ENCODE measurements at places on chromosomes 13 and 19. TPM values are rescaled to one million over a fixed set of nuclear protein-coding genes. Genes with fewer than 3 reads are reported as not detected.

Gene SIAH3
- total RNA-seq, result not detected

Gene ZNF121
- 77.6 TPM for total RNA-seq

Gene ZNF730
- 5.8 TPM for total RNA-seq

Gene GPR12
- total RNA-seq, result not detected

Gene CYP2B6
- not detected for total RNA-seq

Gene NXNL1
- not detected for total RNA-seq

Gene PDE4C
- total RNA-seq, result not detected

Gene SYNE4
- total RNA-seq, result 1.2 TPM

Gene APOC4
- not detected for total RNA-seq

Gene ATP4A
- total RNA-seq, result 0.40 TPM

Gene ATP8B3
- 6.0 TPM for total RNA-seq

Gene PLK5
- not detected for total RNA-seq

Gene FCHO1
- 16.6 TPM for total RNA-seq

Gene MYO16
- 0.15 TPM for total RNA-seq

Gene PALM3
- total RNA-seq, result not detected

Gene CEACAM6
- total RNA-seq, result not detected

Gene ZNF221
- not detected for total RNA-seq

Gene NTF4
- not detected for total RNA-seq

Gene SH2D3A
- total RNA-seq, result 3.3 TPM

Gene VAV1
- 46.0 TPM for total RNA-seq

Gene ZNF160
- total RNA-seq, result 122 TPM

Gene ARMC6
- total RNA-seq, result 25.1 TPM

Gene PEAK3
- not detected for total RNA-seq

Gene SPRED3
- total RNA-seq, result 0.11 TPM

Gene PPM1N
- total RNA-seq, result 0.71 TPM

Gene SPACA4
- not detected for total RNA-seq

Gene FUT6
- total RNA-seq, result not detected

Gene KCTD15
- not detected for total RNA-seq

Gene ACOD1
- not detected for total RNA-seq

Gene CCDC70
- not detected for total RNA-seq

Gene ZNF443
- 2.3 TPM for total RNA-seq

Gene SIGLEC8
- total RNA-seq, result not detected

Gene DCLK1
- not detected for total RNA-seq

Gene RASAL3
- 27.1 TPM for total RNA-seq

Gene TNFSF11
- not detected for total RNA-seq

Gene CRB3
- not detected for total RNA-seq

Gene C1QTNF9B
- not detected for total RNA-seq

Gene BRME1
- not detected for total RNA-seq

Gene GRIK5
- total RNA-seq, result 1.4 TPM

Gene RNF225
- 0.97 TPM for total RNA-seq

Gene ZNF135
- not detected for total RNA-seq

Gene ZNF497
- 1.1 TPM for total RNA-seq

Gene SHC2
- not detected for total RNA-seq

Gene FRY
- 1.6 TPM for total RNA-seq

Gene C3
- total RNA-seq, result not detected

Gene SIGLECL1
- not detected for total RNA-seq

Gene CDX2
- not detected for total RNA-seq

Gene CABP5
- total RNA-seq, result not detected

Gene CYP4F8
- not detected for total RNA-seq

Gene ZNF665
- total RNA-seq, result 52.1 TPM

Gene TMEM145
- total RNA-seq, result 18.7 TPM

Gene TFPT
- 21.5 TPM for total RNA-seq

Gene SULT2A1
- not detected for total RNA-seq

Gene ZBTB32
- not detected for total RNA-seq

Gene ETV2
- total RNA-seq, result 0.75 TPM

Gene OR4F17
- not detected for total RNA-seq

Gene SHISA2
- total RNA-seq, result not detected
